CD4-positive, alpha-beta T cell treated with Interleukin-2 at 100 ng/mL for 4 hours (primary cell): ENCODE measurements at places on chromosomes 3 and 15.

DNA sequence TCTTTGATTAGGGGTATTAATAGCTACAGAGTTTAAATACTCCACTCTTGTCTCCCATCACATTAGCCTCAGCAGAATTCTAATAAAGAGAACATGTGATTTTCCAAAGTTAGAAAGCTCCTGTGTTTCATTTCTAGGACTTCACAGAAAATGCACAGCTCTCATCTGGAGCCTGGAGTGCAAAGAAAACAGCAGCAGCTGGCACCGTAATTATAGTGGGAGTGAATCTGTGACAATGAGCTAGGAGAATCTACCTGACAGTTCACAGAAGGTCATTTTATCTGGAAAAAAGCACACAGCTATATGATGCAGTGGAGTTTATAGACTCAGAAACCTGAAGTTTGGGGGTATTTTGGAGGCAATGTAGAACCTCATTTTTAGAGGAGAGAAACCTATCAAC, 5.4 kb upstream of the TRIM59 start:
- no peak for DNase-seq

DNA sequence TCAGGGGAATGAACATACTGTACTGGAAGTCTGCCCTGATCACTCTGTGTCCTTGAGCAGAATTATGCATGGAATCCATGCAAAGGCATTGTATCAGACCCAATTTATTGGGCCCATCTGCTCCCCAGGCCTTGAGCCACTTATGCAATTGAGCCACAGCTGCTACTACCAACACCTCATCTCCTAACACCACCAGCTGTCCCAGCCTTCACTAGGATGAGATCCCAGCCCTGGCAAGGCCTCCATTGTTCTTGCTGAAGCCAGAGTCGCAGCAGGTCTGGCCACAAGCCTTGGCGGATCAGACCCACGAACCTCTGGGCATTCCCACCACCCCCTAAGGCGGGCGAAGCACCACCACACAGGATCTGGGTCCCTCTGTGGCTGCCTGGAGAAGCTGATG, 9.2 kb upstream of the NME9 start:
- no peak for DNase-seq

DNA sequence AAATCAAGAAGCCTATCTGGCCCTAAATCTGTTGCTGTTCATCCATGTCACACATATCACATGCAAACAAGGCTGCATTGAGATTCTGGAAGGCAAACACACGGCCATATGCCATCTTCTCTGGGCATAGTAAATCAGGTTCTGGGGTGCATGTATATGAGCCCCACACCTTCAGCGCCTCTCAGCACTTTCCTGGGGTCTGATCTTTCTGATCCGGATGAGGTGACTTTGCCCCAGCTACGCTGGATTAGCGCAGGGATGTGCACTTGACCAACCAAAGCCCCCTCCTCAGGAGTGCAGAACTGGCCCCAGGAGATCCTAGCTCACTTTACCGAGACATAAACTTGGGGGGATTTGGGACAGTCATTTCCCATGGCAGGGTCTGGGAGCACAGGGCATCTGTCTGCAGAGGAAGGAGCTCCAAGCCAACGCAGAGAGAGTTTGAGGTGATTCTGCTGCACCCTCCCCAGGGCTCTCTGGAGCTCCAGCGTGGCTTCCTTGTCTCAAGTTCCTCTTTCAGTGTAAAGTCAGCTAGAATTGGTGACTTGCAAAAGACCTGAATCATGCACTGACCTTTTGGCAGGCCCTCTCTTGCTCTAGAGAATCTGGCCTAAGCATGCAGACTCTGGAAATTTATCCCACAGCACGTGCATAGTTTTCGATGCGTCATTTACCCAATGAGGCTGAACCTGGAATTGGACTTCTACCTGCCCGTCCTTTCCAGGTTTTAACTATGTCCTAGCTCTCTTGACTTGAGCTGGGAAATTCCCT, 63.5 kb upstream of the KLF13 start:
- peak; percentile 22 for DNase-seq

GRCh38 chr15:68503791-68504680, 72.1 kb upstream of the ITGA11 start:
- no peak for DNase-seq

- no peak for DNase-seq
Measured at GRCh38 chr3:126452213-126452612, 23.5 kb downstream of the ZXDC start.

DNA sequence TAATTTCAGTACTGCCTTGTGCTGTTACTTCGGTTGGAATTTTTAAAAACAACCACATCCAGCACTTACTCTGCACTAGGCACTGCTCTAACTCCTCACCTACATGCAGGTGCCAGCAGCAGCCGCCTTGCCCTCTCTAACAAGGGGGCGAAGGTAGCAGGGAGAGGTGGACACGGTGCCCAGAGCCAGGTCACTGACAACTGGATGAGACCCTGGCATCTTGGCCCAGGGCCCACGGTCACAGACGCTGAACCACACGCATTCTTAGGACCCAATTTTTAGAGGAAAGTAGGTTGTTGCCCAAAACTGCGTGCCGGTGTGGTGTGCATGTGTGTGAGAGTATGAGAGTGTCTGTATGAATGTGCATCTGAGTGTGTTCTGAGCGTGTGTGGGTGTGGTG, 63.4 kb upstream of the GATA2 start:
- no peak for DNase-seq

- peak; percentile 79 for DNase-seq
Measured at GRCh38 chr3:66276705-66277274, 56.0 kb downstream of the SLC25A26 start.
